ENCODE measurements at places on chromosomes 13 and 19.

DNA sequence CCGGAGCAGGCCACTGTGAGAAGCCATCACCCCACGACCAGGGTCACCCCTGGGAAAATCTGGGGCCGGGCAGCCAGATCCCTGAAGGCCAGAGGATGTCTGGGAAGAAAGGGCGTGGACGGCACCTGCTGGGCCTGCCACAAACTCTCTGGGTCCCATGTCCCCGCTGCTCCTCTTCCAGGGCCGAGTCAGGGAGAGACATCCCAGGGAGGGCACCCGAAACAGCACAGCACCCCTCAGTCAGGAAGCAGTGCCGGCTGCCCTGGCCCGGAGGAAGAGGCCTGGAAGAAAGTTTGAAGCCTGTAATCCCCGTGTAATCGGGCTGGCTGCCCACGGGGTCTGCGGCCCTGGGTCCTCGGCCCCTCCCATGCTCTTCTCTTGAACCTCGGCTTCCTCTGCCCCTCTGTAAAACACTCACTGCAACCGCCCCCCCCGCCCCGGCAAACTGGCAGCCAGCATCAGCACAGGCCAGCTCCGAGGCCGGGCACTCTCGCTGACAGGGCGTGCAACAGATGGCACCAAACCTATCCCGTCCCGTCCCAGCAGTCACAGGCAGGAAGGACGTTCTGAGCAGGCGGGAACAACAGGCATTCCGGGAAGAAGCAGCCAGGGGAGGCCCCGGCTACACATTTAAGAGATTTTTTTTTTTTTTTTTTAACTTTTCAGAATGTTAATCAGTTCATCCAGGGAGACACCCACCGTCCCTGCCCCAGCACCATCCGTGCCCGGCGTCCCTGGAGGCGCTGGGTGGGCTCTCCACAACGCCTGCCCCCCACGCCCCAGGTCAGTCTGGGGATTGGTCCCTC, 1.5 kb downstream of the SBNO2 start:
- peak; percentile 22 for DNase-seq

DNA sequence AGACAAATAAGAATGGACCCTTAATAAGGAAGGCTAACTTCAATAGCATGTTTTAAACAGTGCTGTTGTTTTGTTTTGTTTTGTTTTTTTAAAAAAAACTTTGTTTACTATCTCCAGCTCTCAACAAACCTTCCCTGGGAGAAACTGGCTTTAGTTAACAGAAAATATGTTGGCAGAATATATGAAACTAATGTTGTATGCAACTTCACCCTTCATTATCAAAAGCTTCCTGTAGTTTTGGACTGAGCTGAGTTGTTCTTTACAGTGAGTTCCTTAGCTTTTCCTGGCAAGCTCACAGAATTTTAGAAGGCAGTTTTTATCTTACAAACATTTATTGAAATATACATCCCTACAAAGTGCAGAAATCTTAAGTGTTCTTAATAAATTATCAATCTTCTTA, 2480.7 kb upstream of the PCDH20 start:
- no peak for DNase-seq

- DNase-seq, result no peak
Measured at GRCh38 chr13:106354961-106355360, 180.5 kb downstream of the EFNB2 start.

- DNase-seq, result no peak
Measured at GRCh38 chr13:47168618-47169017, 271.8 kb upstream of the HTR2A start.

- DNase-seq, result no peak
Measured at GRCh38 chr13:54347531-54347930, 1318.9 kb downstream of the OLFM4 start.

- DNase-seq, result no peak
Measured at GRCh38 chr19:47523473-47523872, 8.6 kb upstream of the NAPA start.

DNA sequence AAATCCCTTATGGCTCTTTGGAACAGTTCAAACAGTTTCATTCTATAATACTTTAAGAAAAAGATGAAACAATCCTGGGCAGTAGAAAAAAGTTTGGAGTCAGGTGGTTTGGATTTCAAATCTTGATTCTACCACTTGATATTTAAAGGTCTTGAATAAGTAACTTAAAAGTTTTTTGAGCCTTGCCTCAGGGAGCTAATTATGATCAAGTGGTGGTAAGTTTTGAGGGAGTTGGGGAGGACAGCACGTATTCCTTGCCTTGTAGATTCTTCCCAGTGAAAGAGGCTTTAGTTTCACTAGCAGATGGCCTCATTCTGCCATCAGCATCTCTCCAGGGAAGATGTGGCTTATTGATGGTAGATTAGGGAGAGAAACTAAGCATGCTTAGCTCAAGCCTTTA, 168.4 kb upstream of the CSNK1A1L start:
- DNase-seq, result no peak

DNA sequence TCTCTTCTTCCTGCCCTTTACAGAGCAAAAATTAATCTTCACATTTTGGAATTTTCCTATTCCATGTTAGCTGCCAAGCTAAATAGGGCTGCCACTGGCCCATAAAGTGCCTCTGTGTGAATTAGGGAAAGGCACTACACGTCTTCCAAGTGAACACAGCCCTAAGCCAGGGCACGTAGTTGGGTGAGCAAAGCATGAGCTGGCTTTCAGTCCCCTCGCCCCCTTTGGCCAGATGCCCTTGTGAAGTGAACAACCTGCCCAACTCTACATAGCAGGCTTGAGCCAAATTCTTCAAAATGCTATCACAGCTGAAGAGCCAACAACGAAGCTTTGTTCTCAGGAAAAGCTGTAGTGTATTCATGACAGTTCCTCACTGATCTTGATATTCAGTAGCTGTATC, 213.1 kb downstream of the OXGR1 start:
- DNase-seq, result peak; percentile 57

DNA sequence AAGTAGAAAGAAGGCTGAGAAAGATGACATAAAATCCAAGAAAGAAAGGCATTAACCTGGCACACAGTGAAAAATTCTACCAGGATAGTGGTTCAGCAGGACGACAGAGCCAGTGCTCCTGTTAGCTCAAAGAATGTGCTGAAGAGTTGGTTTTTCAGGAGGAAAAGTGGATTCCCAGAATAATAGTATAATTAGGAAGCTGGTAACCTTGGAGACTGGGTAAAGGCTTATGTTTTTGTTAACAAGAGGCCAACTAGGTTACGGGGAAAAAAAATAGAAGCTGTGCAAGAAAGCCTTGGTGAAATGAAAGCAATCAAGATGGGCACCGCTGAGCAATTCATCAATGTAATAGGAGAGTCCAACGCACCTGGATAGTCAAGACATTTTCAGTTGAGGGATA, 54.7 kb downstream of the SLC15A1 start:
- DNase-seq, result no peak

GRCh38 chr13:66048888-66049287, 1181.2 kb downstream of the PCDH9 start:
- DNase-seq, result no peak

DNA sequence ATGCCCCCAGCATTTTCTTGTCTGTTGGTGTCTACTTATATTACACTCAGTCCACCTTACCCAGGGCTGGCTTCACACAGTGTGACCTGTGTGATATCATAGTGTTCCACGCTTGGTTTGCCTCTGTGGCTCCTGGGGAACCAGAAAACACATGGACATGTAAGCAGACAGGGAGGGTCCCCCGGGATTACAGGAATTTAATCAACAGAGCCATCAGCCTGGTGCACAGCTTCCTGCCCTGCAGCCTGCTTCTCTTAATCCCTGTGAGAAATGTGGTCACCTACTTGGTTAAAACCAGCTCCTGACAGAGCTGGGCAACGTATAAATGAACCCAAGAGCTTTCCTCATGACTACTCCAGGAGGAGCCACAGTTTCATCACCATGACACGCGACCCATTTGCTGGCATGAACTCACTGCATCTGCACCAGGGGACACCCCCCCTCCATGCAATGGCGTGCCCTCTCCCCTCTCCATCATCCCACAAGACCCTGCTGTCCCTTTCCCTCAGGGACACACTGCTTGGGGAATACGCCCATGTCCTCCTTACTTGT, 152.1 kb downstream of the UQCRFS1 start:
- DNase-seq, result no peak

DNA sequence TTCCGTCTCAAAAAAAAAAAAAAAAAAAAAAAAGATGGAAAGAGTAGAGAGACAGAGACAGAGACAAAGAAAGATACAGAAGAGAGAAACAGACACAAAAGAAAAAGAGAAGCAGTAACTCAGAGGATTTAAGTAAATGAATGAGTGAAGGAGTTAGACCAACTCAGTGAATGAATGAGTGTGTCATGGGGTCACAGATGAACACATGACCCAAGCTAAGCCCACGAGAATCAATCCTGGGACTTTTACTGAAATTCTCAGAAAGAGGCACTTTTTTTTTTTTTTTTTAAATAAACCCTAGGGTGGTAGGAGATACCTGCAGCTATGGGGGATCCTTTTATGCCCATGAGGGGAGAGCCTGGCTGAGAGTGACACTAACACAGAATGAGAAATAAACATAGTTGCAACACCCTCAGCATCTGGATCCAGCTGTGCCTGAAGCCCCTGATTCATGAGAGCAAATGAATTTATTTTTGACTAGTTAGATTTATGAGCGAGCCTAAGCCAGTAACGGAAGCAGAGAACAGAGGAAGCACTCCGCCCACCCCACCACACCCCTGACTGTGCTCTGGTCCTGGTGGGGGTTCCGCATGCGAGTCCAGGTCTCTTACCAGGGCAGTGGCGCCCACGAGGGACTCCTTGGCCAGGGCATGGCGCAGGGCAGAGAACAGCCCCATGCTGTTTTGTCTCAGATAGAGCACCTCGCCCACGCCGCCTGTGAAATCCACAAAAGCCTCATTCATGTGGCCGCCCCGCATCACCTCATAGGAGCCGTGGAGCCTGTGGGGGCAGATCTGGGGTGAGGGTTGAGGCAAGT, 4.6 kb downstream of the CAPN12 start:
- no peak for DNase-seq

DNA sequence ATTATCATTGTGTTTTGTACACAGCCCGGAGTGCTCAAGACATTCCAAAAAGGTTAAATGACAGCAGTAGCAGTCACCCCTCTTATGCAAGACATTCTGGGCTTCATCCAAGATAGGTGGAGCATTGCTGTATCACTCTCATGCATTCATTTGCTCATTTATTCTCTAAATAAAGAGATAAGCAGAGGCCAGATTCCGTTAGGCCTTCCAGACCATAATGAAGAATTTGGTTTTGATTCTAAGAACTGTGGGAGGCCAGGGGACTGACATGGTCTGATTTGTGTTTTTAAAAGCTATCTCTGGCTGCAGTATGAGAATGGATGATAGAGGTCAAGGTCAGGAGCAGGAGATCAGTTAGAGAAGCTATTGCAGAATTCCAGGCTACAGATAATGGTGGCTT, 145.8 kb downstream of the KCNRG start:
- DNase-seq, result no peak

GRCh38 chr13:48302871-48303358, 636 bp upstream of the RB1 start:
- DNase-seq, result no peak

GRCh38 chr13:72983085-72983768, 75.6 kb upstream of the KLF5 start:
- no peak for DNase-seq
